ENCODE measurements at places on chromosomes 3 and 15. TPM values are rescaled to one million over a fixed set of nuclear protein-coding genes. Genes with fewer than 3 reads are reported as not detected.

Gene DUSP7
- polyA plus RNA-seq: 17.8 TPM

Gene LMAN1L
- polyA plus RNA-seq: not detected

Gene CYP19A1
- polyA plus RNA-seq: not detected

Gene SPTSSB
- not detected for polyA plus RNA-seq

Gene ZPLD1
- polyA plus RNA-seq: 0.02 TPM

Gene CKMT1B
- polyA plus RNA-seq: not detected

Gene FANCD2OS
- not detected for polyA plus RNA-seq

Gene IL12A
- 3.6 TPM for polyA plus RNA-seq

Gene FAM43A
- 8.1 TPM for polyA plus RNA-seq

Gene SCN11A
- polyA plus RNA-seq: 0.05 TPM

Gene ACOX2
- polyA plus RNA-seq: 30.8 TPM

Gene C3orf49
- not detected for polyA plus RNA-seq

GRCh38 chr3:31247063-31247447, 285.7 kb upstream of the STT3B start:
- no peak for DNase-seq

DNA sequence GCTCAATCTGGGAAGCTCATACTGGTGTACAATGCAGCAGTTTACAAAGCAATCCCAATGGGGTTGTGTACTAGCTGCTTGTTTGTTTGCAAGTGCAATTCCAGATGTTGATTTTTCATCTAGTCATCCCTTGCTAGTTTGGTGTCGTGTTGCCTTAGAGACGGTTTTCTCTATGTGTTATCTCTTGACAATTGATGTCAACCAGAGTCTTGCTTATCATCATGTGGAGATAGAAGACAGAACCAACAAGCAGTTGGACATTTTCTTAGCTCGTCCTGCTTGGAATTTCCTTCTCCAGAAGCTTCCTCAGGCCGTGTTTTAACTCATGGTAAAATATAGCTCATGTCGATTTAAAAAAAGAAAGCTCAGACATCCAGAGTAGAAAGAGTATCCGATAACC, 262.0 kb upstream of the KCNH8 start:
- DNase-seq: no peak

DNA sequence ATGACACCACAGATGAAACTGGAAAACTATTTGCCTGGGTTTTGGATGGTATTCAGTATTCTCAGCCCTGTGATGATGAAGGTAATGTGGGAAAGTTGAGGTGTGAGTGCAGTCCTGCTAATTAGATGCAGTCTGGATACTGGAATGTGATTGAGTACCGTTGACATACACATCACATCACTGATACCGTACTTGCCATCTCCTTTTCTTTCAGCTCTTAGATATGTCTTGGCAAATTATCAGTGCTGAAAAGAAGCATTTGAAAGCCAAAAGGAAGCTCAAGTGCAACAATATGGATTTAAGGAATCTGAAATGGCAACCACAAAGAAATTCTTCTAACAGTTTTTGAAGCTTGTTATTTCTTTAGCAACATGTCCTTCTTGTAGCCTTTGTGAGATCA, 381.4 kb upstream of the TGFBR2 start:
- no peak for DNase-seq

GRCh38 chr3:108473711-108474110, 36.7 kb downstream of the MYH15 start:
- no peak for DNase-seq

GRCh38 chr15:76105911-76106310, 46.1 kb downstream of the TMEM266 start:
- no peak for DNase-seq

GRCh38 chr3:101379658-101380376, 59.4 kb upstream of the IMPG2 start:
- no peak for DNase-seq

GRCh38 chr3:126312341-126312740, 44.9 kb downstream of the KLF15 start:
- no peak for DNase-seq

- DNase-seq: no peak
These were observed 846.5 kb upstream of the ALCAM start for GRCh38 chr3:104520228-104520655.

DNA sequence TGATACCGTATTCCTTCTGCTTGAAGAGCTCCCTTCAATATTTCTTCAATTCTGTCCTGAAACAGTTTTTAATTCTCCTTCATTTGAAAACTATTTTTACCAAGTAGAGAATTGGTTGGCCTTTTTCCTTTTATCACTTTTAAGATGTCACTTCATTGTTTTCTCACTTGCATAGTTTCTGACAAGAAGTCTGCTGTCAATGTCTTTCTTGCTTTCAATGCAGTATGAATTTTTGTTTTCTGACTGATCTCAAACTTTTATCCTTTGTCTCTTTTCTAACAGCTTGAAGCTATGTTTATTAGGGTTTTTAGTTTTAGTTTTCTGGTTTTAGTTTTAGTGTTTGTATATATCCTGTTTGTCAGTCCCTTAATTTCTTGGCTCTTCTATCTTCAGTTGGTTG, 364.8 kb upstream of the TPRG1 start:
- no peak for DNase-seq

DNA sequence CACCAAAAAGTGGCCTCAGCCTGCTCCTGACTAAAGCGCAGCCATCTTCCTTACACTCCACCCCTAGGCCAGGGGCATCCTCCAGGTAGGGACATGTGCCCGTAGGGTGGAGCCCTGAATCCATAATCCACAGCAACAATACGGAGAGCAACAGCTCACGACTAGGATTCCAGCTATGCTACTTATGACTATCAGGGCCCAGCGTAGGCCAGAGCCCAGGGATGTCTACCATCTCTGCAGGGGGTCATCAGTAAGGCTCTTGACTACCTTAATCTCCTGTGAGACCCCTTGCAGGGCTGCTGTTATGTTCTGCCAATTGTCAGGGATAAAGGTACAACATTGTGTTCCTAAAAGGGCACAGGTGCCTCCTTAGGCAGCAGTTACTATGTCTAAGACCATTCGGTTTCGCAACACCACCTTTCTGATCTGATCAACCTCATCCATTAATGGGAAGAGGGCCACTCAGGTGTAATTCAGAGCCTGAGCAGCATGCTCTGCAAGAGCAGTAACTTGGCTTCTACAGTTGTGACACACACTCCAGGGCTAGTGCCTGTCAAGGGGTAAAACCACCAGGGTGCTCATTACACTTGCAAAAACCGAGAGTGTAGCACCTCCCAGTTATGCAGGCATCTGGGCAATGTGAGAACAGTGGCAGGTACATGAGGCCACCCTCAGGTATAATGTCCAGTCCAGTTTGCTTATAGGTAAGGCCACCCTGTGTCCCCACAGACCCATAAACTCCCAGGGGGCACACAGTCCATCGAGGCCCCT, 11.0 kb downstream of the CCRL2 start:
- no peak for DNase-seq

DNA sequence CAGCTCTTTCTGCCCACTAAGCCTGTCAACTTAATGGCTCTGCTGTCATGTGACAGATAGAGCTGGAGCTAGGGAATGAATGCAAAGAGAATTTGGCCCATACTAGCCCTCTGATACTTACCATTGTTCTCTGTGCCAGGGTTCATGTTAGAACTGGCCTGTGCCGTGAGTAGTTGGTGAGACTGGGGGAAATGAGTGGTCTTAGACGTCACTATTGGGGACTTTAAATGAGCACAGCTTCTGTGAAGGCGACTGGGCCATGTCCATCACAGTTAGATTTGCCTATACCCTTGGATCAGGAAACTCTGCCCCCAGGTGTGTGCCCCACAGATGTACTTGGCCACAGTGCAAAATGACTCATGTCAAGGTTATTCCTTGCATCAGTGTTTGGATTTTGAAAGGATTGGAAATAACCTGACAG, 124.9 kb downstream of the PTPRG start:
- DNase-seq: no peak

DNA sequence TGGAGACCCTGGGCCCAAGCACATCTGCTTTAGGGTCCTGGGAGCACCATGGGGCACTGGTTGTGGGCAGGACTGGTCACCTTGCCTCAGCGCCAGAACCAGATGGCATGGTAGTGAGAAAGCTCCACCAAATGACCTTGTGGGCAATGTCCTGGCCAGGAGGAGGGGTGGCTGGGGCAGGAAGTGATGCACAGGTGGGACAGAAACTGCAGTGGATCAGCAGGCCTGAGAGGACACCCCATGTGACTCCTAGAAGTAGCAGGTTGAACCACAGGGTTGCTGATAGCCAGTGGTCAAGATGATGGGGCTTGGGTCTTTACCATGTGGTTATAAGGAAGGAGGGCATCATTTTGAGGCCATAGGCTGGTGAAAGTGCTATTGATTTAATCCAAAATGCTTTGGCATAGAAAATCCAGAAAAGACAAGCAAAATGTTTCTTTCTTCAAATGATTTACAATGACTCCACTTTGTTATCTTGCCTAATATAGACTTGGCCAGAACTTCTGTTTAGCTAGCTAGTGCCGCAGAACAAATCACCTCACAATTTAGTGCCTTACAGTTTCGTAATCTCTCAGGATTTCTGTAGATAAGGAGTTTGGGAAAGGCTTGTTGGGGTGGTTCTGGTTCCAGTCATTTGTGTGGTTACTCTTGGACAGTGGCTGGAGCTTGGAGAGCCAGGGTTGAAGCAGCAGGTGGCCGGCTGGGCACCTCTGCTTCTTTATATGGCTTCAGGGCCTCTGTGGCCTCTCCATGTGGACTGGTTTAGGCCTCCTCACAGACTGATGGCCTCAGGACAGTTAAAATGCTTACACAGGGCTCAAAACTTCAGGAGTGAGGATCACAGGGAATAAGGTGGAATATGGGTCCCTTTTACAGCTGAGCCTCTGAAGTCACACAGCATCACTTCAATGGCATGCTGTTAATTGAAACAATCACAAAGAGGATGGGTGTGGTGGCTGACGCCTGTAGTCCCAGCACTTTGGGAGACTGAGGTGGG, 27.5 kb downstream of the TMEM158 start:
- no peak for DNase-seq

DNA sequence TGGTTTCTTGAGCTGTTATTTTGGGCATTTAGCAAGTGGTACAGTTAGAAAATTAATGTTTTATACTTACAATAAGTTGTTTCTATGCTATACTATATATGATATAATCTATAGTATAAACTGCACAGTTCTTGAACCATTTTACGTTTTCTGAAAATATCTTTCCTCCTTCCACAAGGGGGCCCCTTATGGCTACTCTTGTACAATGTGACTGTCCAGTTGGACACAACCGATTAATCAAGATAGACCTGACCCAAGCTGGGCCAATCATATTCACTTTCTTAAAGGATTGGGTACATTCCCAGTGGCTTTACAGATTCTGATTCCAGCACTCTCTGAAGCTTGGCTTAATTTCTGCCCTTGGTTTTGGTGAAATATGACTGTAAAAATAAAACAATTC, 953.4 kb downstream of the AGBL1 start:
- no peak for DNase-seq

DNA sequence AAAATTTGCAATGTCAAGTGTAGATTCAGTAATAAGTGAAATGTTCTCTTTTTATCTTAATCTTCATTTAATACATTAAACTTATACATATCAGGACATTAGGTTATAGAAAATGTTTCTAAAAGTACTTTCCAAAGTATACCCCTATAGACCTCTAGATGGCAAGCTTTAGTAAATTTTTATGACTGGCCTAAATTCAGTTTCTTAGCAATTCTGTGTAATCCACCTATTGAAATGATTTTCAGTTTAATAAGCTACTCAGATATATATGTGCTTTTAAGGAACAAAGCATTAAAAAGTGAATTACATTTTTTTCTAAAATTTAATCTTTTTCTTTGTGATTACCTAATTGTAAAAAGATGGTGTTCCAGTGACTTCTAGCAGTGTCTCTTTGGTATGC, 342.2 kb downstream of the GBE1 start:
- DNase-seq: no peak

DNA sequence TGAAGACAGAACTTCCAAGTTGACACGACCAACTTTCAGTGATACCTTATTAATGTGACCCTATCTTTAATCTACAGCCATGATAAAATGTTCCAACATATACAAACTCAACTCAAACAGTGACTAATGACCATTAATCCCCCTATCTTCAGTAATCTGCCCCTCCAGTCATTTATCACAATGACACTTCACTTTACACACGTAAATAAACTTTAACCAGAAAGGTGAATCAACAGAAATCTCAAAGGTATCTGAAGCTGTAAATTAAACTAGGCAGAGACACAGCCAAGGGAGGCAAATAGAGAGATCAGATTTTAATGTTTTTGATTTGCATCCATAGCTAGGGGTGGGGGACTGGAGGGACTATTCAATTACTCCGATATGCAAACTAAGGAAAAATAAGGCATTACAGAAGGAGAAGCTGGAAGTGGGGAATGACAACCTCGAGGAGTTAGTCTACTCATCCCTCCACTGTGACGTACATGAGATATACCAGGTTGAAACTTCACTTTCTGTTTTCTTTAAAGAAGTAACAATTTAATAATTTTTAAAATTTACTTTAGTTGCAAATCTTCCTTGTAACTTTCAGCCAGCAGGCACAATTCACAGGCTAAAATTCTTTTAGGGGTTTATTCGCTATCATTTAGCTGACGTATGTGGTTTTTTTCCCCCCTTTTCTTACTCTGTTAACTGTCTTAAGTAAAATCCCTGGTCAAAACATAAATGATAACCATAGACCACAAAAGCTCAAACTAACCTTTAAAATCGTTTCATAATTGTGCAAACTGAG, 751.0 kb downstream of the ROBO1 start:
- DNase-seq: no peak

GRCh38 chr3:109047366-109047765, 70.6 kb downstream of the MORC1 start:
- no peak for DNase-seq

- DNase-seq: no peak
These were observed 341 bp downstream of the HEXA start for GRCh38 chr15:72375501-72375845.

DNA sequence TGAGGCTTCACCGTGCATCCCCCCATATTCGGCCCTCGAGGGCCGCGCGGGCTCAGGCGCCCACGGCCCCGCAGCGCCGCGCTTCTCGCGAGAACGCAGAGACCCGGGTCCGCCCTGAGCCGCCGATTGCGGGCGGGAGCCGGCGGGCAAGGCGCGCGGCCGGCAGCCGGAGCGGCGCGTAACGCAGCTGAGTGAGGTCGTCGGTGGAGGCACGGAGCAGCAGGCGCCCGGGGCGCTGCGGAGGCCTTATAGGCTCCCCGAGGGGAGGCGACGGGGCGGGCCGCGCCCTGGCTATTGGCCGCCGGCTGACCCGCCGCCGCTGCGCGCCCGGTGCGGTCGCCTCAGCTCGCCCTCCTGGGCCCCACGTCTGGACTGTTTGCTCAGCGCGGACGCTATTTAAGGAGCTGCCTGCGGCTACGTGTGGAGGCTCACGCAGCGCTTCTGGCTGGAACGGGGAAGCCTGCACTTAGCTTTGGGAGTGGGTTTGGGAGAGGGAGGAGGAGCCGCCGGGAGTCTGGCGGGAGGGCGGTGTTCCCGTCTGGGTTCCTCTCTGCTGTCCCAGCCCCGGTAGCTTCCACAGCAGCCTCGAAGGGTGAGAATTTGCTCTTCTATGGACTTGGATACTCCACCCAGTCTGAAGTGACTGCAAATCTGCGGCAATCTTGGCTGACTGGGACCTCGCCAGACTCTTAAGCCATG, at the start of gene PLOD2:
TSS of gene PLOD2 (minus strand) at position 221 of the 699 bp plus-strand sequence. CDS start at position 26, 195 bp downstream.
- DNase-seq: no peak

DNA sequence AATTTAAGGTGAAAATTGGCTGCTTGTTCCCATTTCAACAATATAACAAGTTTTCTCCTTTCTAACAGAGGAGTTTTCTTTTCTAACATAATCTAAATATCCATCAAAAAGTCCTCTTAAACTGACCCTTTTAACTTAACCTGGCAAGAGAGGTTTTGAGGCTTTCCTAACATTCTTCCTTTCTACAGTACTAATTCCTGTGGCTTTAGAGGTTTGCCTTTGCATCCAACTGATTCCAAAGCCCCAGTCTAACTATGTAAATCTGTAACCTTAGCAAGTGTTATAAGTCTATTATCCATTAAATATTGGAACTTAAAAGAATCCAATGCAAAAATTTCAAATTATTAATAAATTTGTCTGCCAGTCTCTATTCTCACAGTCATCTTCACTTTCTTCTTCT, 134.1 kb downstream of the ISL2 start:
- peak; percentile 4 for DNase-seq
